Ureter (tissue), 1 donor: ENCODE measurements at places on chromosomes 7 and 10. TPM values are rescaled to one million over a fixed set of nuclear protein-coding genes. Genes with fewer than 3 reads are reported as not detected.

- no peak for DNase-seq
Measured at GRCh38 chr7:98877692-98878364, 504 bp upstream of the TRRAP start.

GRCh38 chr7:113144817-113145216, 26.5 kb upstream of the SMIM30 start:
- no peak for DNase-seq

DNA sequence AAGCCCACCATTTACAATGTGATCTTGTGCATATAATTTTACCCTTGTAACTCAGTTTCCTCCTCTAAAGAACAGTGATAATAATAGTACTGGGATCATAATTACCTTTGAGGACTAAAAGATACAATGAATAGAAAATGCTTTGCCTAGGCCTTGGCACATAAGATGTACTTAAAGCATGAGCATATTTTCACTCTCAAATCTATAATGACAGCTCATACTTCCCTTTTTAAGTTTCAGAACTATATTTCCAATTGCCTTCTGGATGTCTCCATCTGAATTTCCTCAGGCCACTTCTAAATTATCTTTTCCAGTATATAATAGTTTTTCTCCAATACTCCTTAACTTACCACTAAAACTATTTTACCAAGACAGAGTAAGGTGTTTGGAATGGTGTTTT, 13.3 kb upstream of the ITGB8 start:
- DNase-seq: no peak

DNA sequence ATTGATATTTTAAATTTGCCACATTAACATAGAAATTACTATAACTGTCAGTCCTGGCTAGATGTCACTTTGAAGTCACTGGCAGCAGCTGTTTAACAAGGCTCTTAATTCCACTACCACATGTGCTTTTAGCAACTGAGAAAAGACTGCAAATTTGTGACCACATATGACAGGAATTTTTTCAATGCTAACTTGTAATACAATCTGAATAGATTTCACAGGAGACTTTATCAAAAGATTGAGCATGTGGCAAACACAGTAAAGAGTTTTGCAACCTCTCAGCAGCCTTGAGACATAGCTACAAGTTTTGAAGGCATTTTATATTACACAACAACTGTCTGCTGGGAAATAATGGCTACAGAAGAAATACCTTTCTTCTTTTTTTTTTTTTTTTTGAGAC, 73.0 kb downstream of the MICU1 start:
- no peak for DNase-seq

- DNase-seq: peak; percentile 59
Measured at GRCh38 chr10:69769395-69769992, 32.2 kb upstream of the COL13A1 start.

GRCh38 chr7:5043661-5044060, 2.0 kb upstream of the RBAK start:
- DNase-seq: no peak

SEMA3A gene
- 8.1 TPM for total RNA-seq

GALNT17 gene
- total RNA-seq: 6.0 TPM

PWWP2B gene
- total RNA-seq: 46.0 TPM
